Omental fat pad (tissue), 4 donors: ENCODE measurements at places on chromosomes 7 and 10. TPM values are rescaled to one million over a fixed set of nuclear protein-coding genes. Genes with fewer than 3 reads are reported as not detected.

The RSU1 gene
- 70.3 TPM for total RNA-seq

The GNGT1 gene
- not detected for total RNA-seq

The MCM10 gene
- total RNA-seq = 1.3 TPM

The CD36 gene
- total RNA-seq = 2,312 TPM

The IGFBP1 gene
- 3.0 TPM for total RNA-seq

The GPR146 gene
- 29.6 TPM for total RNA-seq

The CCL24 gene
- not detected for total RNA-seq

The HOXA13 gene
- total RNA-seq = not detected
